ENCODE measurements at places on chromosomes 4 and X.

- DNase-seq: no peak
Observed at GRCh38 chr4:4446434-4446833, 59.5 kb downstream of the NSG1 start.

DNA sequence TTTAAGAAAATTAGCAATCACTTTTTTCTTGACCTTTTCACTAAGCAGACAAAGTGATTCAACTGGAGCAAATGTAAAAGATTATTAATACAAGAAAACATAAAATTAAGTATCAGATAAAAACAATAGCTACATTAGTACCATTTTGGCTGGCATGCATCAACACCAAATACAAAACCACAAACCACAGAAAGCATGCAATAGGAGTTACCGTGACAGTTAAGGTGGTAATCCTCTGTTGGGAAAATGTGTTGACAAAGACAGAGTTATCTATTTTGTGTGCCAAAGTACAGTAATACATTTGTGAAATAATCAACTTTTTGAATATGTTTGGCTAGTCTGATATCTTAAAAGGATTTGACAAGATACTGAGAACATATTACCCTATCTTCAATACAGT is 89.8 kb upstream of the ETNPPL start:
- no peak for DNase-seq

- no peak for DNase-seq
Observed at GRCh38 chrX:9352694-9353411, 112.0 kb upstream of the TBL1X start.

DNA sequence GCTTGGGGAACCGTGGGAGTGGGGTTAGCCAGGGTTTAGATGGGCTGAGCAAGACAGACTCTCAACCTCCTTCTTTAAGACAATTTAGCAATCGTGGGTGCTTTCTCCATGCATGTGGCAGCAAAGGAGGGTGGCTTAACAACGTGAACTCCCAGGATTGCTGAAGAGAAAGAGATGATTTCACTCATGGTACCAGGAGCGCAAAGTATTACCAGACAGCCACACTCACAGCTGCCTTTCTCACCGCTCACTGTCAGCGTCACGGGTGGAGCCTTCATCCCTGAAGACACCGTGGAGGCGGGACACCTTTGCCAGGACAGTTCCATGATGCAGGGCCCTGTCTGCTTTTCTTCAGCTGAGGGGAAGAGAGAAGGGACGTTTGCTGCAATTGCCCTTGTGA is 212.5 kb upstream of the PSAPL1 start:
- DNase-seq: no peak

DNA sequence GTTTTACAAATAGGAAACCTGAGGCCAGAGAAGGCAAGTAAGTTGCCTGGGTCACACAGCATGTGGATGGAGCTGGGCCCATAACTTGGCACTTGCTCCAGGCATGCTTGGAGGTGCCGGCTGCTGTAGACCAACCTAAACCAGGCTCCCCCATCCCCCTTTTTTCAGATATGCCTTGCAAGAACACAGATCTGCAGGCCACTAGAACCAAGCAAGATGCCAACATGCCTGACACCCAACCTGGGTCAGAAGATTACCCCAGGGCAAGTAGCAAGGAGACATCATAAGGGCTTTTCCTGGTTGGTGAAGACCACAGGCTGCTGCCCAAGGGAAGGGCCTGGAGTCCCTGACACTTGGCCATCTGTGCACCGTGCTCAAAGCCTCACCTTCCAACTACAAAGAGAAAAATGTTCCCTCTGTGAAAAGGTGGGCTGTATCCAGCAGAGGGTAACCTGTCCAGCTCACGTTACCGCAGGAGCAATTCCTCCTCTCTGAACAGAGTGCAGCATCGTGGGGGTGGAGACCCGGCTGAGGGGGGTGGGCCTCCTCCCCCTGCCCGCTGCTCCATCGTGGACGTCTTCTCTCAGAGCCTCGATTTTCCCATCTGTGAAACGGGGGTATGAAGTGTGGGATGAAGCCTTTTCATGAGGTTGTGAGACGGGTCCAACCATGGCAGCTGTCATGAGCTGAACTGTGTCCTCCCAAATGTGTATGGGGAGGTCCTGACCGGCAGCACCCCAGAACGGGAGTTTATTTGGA is 23.0 kb downstream of the HMX1 start:
- DNase-seq: no peak

DNA sequence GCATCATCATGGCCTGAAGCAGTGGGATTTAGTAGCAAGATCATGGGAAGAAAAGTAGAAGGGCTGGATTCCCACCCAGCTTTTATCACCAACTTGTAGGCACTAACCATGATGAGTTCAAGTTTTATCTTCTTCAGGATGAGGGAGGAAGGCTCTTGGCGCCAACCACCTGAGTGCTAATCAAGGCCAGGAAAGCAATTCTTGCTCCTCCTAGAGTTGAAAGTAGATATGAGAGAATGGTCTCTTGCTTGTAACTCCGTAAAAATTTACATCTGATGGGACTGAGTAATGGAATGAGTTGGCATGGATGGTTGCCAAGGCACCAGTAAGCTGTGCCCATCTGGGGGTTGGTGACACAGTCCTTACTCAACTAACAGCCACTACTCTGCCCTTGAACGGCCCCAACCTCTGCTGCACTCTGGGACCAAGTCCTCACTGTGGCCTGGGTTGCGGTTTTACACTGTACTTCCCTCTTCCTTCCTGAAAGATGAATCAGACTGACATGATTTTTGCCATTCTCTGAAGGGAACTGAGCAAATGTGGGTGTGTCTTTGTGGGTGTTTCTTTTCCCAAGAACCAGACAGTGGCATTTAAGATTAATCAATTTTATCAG is 39.4 kb upstream of the NDP start:
- no peak for DNase-seq

DNA sequence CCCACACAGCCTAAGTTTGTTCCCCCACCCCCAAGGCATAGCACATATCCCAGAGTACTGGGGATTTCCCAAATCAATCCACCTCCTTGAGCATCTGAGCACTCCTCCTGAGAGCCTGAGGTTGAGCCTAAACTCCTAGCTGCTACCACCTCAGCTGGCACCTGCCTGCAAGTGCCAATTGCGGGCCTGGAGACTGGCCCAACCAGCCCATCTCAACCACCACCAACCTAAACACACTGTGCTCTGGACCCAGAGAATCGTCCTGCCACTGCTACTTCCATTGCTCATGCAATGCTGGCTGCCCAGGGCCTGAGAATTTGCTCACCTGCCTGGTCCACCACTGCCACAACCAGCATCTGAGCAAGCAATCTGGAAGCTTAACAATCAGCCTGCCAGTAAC is 177.1 kb downstream of the FGF13 start:
- DNase-seq: no peak

DNA sequence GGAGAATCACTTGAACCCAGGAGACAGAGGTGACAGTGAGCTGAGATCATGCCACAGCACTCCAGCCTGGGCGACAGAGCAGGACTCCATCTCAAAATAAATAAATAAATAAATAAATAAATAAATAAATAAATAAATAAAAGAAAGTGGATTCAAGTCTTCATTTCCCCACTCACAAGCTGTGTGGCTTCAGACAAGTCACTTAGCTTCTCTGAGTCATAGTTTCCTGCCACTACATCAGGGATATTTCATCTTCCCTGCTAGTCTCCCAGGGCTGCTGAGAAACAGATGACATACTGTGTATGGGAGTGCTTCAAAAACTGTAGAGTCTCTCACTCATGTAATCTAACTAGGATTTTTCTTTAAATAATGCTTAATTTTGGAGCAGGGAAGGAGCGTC is 37.2 kb downstream of the TBC1D9 start:
- no peak for DNase-seq

GRCh38 chrX:2696698-2697215 is 5.7 kb downstream of the CD99 start:
- DNase-seq: peak; percentile 45

DNA sequence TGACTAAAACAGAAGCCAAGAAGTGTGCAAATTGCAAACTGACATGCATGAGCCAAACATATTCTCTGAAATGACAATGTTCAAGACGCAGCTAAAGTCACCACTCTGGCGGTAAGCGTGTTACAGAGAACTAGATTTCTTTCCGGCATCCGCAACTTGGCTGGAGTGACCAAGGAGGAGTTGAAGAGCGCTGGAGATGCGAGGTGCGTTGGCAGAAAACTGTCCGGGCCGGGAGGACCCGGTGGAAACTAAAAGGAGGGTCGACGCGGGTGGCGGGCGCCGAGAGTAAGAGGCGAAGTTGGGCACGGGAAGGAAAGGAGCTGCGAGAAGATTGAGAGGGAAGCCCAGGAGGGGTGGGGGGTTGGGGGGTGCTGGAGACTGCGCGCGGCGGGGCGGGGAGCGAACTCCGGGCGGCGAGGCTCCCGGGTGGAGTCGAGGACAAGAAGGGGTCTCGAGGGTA is 807 bp downstream of the SEL1L3 start:
- peak; percentile 48 for DNase-seq

- DNase-seq: no peak
Observed at GRCh38 chr4:24594887-24595286, 10.5 kb upstream of the DHX15 start.

- no peak for DNase-seq
Observed at GRCh38 chr4:147773261-147774184, 41.6 kb downstream of the ARHGAP10 start.

DNA sequence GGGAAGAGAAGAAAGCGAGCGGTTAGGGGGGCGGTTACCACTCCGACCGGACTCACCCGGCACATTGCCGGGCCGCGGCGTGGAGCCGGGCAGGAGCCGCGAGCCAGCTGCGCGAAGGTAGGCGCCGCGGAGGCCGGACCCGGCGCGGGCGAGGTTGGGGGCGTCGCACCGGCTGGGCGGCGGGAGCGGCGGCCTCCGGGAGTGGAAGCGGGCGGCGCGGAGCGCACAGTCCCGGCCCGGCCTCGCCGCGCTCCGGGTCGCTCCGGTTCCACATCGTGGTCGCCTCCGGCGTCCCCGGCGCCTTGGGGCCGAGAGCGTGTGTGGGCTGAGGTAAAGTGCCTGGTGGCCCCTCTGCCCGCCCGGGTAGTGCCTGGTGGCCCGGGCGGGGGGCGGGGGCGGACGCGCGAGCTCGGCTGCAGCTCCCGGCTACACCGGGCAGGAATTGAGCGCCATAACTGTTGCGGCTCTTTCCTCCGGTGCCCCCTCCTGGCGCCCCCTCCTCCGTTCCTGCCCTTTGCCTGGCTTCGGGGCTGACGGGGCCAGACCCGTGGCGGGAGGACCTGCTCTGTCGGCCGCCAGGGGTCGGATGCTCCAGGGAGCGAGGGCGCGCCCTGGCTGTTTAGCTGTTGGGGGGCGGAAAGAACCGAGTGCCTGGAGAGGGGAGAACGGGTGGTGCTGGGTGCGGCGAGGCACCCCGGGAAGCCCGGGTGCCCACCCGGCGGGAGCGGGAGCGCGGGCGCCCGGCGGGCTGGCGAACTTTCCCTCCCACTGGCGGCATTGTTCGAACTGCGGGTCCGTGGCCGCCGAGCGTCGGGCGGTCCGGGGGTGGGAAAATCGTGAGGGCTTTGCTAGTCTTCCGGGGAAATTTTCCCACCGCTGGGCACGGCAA is 626 bp downstream of the JADE3 start:
- DNase-seq: peak; percentile 53

- no peak for DNase-seq
Observed at GRCh38 chr4:122552898-122553297, 68.0 kb downstream of the IL21 start.

DNA sequence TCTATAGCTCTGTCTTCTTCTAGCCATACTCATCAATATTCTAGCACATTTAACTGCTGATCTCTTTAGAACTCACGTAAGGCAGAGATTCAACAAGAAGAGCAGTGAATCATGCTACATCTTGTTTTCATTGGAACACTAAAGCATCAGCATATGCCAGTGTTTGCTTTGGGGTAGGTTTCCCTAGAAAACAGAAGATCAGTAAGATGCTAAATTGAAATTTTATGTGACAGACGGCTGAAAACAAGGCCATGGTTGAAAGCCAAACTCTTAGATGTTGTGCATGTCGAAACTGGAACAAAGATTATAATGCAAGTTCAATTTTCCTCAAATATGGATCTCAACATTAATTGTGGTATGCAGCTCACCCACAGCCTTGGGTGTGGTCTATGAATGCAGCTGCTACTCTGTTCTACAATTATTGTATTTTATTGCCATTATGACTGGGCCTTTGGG is 107.6 kb downstream of the PDLIM5 start:
- no peak for DNase-seq

- DNase-seq: no peak
Observed at GRCh38 chr4:52407545-52407944, 251.6 kb downstream of the USP46 start.

DNA sequence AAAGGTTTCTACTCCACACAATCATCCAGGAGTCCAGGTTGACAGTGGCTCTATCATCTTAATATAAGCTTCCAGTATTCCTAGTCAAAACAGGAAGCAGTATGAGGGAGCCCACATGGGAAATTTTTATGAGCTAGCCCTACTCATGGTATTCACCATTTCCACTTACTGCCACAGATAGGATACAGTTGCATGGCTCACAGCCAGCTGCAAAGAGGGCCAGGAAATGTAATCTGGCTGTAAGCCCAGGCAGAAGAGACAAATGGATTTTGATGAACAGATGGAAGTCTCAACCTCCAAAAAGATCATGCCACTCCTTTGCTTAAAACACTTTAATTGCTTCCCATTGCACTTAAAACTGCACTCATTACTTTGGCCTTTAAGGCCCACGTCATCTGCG is 150.6 kb downstream of the ADAMTS3 start:
- DNase-seq: no peak

All from GM19239 (cell line).